BJ (cell line): ENCODE measurements at places on chromosomes 1 and 21. TPM values are rescaled to one million over a fixed set of nuclear protein-coding genes. Genes with fewer than 3 reads are reported as not detected.

The LCE1B gene
- polyA plus RNA-seq = not detected in 2 replicates

The HSD11B1 gene
- 0.15 and 0.16 TPM in 2 replicates for polyA plus RNA-seq

The S100A7A gene
- not detected in 2 replicates for polyA plus RNA-seq

The L1TD1 gene
- polyA plus RNA-seq = 0.01 TPM in 1 of 2 replicates, not detected in the other

The OPTC gene
- not detected in 2 replicates for polyA plus RNA-seq

The TSPAN1 gene
- 0.64 and 1.1 TPM in 2 replicates for polyA plus RNA-seq

The GPR37L1 gene
- not detected in 2 replicates for polyA plus RNA-seq

The OR6K3 gene
- polyA plus RNA-seq = not detected in 2 replicates

The OLIG2 gene
- polyA plus RNA-seq = not detected in 2 replicates

The SPATA1 gene
- polyA plus RNA-seq = 0.32 and 0.69 TPM in 2 replicates

The SLAMF6 gene
- not detected in 2 replicates for polyA plus RNA-seq

The LDLRAD1 gene
- polyA plus RNA-seq = not detected in 2 replicates

The ERG gene
- not detected in 2 replicates for polyA plus RNA-seq

The ATP6V1G3 gene
- not detected in 2 replicates for polyA plus RNA-seq

The GNPAT gene
- 22.8 and 38.2 TPM in 2 replicates for polyA plus RNA-seq

The LRRC53 gene
- polyA plus RNA-seq = not detected in 2 replicates

The FBXO2 gene
- 1.5 and 2.2 TPM in 2 replicates for polyA plus RNA-seq

The HAPLN2 gene
- polyA plus RNA-seq = not detected in 2 replicates

The IL20 gene
- not detected in 2 replicates for polyA plus RNA-seq

The MTARC2 gene
- polyA plus RNA-seq = 5.7 and 6.1 TPM in 2 replicates

The LAMC2 gene
- 0.70 and 0.96 TPM in 2 replicates for polyA plus RNA-seq

The ACTL8 gene
- 0.07 TPM in 2 replicates for polyA plus RNA-seq

The MCM3AP gene
- polyA plus RNA-seq = 31.5 and 31.6 TPM in 2 replicates

The HSPA13 gene
- polyA plus RNA-seq = 15.2 and 40.4 TPM in 2 replicates

The GNG4 gene
- 0.09 and 0.12 TPM in 2 replicates for polyA plus RNA-seq

The CD2 gene
- not detected in 2 replicates for polyA plus RNA-seq
